ENCODE measurements at places on chromosomes 7 and 10.

- DNase-seq = no peak
Measured at GRCh38 chr10:118101501-118101900, 54.8 kb upstream of the RAB11FIP2 start.

- no peak for DNase-seq
Measured at GRCh38 chr7:108211382-108212201, 81.4 kb upstream of the LAMB4 start.

DNA sequence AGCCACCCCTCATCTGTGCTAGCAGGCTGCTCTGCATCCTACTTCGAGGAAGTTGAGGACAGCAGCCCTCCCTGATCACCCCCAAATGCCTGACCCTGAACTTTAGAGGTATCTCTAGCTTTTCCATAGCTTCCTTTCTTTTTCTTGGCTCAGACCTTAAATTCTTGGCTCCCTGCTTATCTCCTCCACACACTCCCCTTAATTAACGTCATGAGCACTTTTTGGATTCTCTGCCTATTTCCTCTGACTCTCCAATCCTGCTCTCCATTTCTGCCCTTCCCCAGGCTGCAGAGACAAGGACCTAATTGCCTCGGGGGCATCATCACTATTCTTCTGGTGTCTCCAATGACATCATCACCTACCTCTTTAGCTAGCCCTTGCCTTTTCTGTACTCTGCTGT is 40.8 kb upstream of the SEC61G start:
- no peak for DNase-seq

DNA sequence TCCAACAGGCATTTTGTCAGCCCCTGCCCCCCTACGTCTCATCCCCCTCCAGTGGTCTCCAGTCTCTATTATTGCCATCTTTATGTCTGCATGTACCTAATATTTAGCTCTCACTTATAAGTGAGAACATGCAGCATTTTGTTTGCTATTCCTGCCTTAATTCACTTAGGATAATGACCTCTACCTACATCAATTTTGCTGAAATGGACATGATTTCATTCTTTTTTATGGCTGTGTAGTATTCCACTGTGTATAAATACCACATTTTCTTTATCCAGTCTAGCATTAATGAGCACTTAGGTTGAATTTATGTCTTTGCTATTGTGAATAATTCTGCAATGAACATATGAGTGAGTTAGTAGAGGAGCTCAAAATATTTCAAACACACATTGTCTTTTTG is 229.9 kb downstream of the SEMA3E start:
- no peak for DNase-seq

- no peak for DNase-seq
Measured at GRCh38 chr7:101233907-101234547, 3.6 kb downstream of the CLDN15 start.

DNA sequence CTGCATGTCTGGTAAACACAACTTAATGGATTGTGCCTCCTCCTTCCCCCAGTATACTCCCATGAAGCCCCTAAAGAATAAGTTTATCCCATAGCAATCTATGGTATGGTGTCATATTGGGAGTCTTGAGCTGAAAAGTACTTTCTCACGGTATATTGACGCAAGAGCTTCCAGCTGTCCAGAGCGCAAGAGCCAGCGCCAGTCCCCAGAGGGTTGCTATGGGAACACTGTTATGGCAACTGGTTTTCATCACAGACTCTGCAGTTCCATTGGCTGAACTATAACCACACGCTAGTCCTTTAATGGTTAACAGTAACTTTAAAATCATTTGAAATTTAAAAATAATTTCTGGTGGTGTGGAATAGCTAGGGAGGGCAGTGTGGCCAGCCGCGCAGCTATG is 46.9 kb downstream of the PRPF18 start:
- DNase-seq = no peak

GRCh38 chr7:143252006-143252405 is 11.2 kb upstream of the GSTK1 start:
- DNase-seq = no peak

DNA sequence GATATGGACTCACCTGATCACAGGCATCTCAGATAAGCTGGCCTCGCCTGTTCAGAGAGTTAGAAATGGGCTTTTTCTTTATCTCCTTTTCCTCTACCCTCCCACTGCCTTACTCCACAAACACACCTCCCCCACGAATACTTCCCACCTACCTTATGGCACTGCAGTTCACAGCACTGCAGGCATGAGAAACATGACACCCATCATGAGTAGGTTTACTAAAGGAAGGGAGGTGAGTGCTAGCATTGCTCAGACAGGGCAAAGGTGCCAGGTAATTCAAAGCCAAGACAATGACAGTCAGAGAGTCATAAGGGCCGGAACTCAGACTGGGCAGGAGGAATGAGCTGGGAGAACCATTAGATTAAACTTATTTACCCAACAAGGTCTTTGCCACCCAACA is 220.6 kb downstream of the FAM107B start:
- DNase-seq = no peak

DNA sequence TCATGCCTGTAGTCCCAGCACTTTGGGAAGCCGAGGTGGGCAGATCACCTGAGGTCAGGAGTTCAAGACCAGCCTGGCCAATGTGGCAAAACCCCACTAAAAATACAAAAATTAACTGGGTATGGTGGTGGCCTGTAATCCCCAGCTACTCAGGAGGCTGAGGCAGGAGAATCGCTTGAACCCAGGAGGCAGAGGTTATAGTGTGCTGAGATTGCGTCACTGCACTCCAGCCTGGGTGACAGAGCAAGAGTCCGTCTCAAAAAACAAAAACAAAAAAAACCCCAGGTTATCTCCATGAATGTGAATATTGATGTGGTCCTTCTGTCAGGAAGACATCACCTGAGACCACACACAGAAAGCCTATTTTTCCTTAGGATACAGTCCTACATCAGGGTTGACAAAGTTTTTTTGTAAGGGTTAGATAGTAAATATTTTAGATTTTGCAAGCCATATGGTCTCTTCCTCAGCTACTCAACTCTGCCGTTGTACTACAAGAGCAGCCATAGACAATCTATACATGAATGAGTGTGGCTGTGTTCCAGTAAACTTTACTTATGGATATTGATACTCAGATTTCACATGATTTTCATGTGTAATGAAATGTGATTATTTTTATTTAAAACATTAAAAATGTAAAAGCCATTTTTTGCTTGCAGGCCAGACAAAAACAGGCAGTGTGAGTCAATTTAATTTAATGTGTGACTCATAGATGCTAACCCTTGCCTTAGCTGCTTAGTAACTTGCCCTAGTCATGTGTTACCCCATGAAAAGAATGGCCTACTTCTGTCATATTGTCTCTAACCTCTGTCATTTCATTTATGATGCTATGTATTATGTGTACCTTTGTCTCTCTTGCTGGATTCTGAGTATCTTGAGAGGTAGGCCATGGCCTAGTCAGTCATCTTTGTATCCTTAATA is 78.1 kb downstream of the TPST1 start:
- DNase-seq = no peak

- no peak for DNase-seq
Measured at GRCh38 chr7:45421806-45422205, 152.4 kb upstream of the ADCY1 start.

DNA sequence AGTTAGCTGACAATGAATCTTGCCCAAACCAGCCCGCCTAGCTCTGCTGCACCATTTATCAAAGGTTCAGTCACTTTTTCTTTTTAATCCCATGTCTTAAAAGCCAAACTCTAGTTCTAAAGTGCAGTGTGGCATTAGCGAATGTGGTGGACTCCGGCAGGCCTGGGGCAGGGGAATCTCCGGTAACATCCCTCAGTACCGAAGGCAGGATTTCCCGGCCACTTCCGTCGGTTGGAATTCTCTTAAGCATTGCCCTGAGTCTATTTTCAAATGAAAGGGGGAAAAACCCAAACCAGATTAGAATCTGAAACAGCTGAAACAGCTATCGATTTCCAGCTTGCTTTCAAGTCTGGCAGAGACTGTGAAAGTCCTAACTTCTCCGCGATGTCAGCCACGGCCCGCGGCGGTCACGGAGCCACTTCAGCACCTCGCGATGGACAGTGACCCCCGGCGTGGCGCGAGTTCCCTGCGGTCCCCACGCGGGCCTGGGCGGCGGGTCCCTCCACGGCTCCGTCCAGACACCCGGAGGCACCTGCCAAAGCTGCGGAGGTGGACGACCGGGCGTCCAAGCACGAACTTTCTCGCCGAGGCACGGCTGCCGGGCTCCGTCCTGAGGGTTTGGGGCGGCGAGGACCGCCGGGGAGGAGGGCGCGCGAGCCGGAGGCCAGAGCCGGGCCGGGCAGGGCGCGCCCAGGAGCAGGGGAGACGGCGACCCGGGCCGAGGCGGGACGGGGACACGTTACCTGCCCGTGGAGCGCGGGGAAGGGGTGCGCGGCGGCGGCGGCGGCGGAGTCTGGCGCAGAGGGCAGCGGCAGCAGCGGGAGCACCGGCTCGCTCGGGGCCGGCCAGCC is 745 bp downstream of the TCERG1L start:
- DNase-seq = no peak

DNA sequence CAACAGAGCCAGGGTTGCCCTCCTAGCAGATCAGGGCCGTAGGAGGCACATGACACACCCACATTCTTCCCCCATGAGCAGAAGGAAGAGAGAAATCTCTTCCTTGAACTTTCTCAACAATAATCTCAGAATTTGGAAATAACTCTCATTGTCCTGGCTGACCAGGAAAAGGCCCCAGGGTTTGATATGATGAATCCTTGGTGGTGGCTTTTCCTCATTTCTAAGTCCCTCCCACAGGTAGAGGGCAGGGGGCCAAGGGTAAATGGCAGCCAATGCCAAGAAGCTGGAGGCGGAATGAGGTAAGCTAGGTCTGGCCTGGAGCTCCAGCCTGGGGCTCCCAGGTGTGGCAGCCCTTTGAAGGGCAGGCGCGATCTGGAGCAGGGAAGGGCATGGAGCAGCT is 67.8 kb downstream of the GRB10 start:
- DNase-seq = no peak

- no peak for DNase-seq
Measured at GRCh38 chr7:48078470-48078869, 10.6 kb upstream of the UPP1 start.

DNA sequence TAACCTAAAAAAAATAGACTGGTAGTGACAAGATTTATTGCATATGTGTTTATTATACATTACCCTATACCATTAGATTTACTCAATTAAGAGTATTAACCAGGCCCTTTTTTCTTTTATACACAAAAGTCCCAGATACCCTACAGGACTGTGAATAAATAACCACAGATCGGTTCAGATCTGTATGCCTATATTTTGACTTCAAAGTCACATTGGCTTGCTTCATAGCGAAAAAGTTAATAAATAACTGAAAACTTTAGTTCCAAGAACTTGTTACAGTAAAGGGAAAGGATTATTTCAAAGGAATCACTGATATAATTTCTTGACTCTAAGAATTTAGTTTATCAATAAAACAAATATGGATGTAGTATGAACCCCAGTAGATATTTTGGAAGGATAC is 41.8 kb upstream of the FMC1 start:
- no peak for DNase-seq

GRCh38 chr7:22002726-22003125 is 57.0 kb upstream of the CDCA7L start:
- DNase-seq = no peak

GRCh38 chr10:22825841-22826240 is 102.0 kb upstream of the ARMC3 start:
- DNase-seq = no peak

GRCh38 chr7:142790555-142790954 is 19.8 kb downstream of the PRSS2 start:
- no peak for DNase-seq

- DNase-seq = no peak
Measured at GRCh38 chr7:90645784-90646183, 49.7 kb downstream of the CDK14 start.

DNA sequence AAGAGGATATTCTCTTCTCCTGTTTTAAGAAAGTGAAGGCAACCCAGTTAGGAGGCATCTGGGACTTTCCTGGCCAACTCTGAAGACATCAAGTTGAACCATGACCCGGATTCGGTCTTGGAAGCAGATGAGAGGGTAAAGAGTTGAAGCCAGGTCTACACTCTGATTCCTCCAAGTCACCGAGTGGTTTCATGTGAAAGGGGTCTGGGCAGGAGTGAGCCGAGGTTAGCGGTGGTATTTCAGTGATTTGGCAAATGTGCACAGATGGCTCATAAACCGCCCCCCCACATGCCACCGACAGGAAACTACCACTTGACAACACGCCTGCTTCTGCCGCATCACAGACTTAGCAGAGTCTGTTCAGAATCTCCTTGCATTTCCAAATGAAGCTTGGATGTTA is 11.4 kb upstream of the REPIN1 start:
- DNase-seq = no peak

- no peak for DNase-seq
Measured at GRCh38 chr7:88104732-88105131, 115.1 kb downstream of the SRI start.

- no peak for DNase-seq
Measured at GRCh38 chr7:28530175-28530802, 118.0 kb downstream of the CREB5 start.

- no peak for DNase-seq
Measured at GRCh38 chr10:79229071-79229541, 118.2 kb upstream of the PPIF start.

DNA sequence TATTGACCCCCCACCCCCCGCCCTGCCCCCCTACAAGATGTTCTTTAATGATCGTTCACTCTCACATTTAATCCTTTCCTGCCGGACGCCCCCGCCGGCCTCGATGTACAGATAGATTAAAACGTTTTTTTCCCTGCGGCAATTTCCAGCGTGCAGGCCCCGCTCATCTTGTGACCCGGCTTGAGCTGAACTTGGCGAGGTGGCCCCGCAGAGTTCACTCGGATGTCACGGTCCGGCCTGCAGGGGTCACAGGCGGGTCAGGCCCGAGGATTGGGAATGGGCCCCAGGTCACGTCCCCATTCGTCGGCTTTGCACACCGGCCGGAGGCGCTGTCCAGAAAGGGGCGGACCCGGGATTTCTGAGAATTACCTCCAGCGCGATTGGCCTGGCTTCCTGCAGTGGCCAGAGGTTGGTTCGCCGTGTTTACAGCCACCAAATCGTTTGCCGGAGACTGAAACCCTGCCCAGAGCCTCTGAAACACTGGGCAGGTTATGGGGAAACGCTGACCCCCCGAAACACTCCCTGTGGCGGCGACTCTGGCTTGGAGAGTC is 1.9 kb upstream of the CYP26A1 start:
- no peak for DNase-seq
